ENCODE measurements at places on chromosomes 2 and 18.

DNA sequence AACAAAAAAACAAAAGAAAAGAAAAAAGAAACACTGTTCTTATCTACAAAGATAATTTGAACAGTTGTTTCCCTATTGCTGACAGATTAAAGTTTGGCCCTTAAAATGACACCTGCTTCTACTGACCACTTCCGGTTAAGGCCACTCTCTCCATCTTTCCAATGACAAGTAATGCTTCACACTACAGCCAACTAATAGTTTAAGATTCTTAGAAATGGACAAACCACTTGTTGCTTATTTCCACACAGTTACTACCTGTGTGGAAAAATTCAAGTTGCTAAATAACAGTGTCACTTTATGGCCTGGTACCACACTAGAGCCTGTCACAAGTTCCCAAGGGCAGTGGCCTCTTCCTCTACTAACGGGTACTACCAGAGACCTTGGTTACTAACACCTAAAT lies 2.4 kb downstream of the TMEM185B start:
- DNase-seq = no peak

DNA sequence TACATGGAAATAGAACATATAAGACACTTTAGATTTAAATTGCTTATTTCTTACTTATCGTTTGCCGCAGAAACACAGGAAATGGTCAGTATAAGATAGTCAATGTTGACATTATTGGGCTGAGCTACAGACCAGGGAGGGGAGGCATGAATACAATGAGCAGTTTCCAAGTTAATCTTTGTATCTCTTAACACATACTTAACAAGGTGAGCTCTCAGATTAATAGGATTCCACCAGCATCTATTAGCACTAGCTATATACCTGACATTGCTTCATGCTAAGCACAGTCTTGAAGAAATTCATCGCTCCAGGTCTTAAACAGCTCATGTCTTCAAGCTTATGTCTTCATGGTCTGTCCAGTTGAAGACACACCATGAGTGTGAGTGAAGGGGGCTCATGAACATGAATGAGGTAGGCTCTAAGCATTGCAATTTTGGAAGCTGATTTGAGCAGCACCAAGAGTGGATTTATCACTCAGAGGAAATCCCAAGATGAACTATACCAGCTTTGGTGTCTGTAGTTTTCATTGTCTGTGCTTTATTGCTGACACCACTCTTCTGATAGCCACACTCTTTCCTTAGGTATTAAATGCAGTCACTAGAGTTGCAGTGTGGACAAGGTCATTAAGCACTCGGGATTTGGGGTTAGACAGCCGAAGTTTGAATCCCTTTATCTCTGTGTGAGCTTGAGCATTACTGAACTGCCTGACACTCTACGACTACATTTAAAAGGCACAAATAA lies 359.3 kb upstream of the EPHA4 start:
- no peak for DNase-seq

DNA sequence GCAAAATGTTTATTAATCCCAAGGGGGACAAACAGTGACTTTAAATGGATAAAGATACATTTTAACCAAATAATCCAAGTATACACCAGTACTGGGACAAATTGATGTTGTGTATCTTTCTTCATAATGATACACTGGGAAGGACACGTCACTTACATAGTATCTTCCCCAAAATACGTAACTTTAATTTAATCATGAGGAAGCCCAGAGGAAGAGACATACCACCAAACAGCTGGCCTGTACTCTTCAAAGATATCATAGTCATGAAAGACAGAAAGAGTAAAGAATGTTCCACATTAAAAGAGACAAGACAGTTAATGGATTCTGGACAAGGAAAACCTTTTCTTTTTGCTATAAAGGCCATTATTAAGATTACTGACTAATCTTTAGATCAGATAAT lies 37.1 kb downstream of the AGFG1 start:
- DNase-seq = no peak

DNA sequence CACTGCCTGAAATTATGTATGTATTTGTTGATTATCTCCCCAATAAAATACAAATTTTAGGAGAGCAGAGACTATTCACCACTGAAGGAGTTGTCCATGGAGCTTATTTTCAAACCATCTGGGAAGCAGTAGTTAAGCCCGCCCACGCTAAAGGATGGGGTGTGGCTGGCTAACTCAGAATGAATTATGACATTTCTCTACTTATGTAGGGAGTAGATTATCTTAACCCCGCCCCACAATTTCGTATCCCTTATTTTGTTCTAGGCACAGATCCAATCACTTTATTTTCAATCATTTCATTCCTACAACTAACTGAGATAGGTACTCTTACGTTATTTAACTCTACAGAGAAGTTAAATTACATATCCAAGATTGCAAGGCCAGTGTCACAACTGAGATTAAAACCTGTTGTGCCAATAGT lies 1.4 kb upstream of the LAPTM4A start:
- no peak for DNase-seq

GRCh38 chr18:12038082-12038638 lies 55.5 kb upstream of the ANKRD62 start:
- peak; percentile 7 for DNase-seq

GRCh38 chr2:23417310-23417709 lies 32.3 kb downstream of the KLHL29 start:
- no peak for DNase-seq

- DNase-seq = no peak
Observed at GRCh38 chr2:20562540-20563225, 88.2 kb downstream of the HS1BP3 start.

DNA sequence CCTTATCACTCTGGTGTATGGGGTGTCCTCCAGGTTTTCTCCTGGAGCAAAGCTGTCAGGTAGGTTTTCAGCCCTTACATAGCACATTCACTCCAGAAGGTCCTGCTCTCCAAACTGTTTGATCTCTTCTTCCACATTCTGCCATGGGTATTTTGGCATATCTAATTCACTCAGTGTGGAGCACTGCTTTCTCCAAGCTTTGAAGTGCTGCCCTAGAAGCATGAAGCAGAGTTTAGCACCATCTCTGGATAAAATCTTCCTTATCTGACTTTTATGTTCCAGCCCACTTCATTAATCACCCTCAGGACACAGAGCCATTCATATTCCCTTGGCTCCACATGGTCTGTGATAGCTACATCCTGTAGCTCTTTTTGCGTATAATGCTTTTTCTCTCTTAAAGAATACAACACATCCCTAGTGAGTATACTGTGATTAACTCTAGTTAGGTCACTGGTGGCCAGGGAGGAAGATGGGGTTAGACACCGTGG lies 56.7 kb upstream of the ARHGAP28 start:
- no peak for DNase-seq

- DNase-seq = no peak
Observed at GRCh38 chr2:216424274-216424673, 12.0 kb downstream of the SMARCAL1 start.

GRCh38 chr2:135736546-135736945 lies 5.1 kb upstream of the UBXN4 start:
- DNase-seq = no peak

GRCh38 chr2:85458601-85459563 lies 40.4 kb downstream of the SH2D6 start:
- DNase-seq = no peak

- no peak for DNase-seq
Observed at GRCh38 chr18:49778826-49779465, 34.4 kb downstream of the ACAA2 start.

DNA sequence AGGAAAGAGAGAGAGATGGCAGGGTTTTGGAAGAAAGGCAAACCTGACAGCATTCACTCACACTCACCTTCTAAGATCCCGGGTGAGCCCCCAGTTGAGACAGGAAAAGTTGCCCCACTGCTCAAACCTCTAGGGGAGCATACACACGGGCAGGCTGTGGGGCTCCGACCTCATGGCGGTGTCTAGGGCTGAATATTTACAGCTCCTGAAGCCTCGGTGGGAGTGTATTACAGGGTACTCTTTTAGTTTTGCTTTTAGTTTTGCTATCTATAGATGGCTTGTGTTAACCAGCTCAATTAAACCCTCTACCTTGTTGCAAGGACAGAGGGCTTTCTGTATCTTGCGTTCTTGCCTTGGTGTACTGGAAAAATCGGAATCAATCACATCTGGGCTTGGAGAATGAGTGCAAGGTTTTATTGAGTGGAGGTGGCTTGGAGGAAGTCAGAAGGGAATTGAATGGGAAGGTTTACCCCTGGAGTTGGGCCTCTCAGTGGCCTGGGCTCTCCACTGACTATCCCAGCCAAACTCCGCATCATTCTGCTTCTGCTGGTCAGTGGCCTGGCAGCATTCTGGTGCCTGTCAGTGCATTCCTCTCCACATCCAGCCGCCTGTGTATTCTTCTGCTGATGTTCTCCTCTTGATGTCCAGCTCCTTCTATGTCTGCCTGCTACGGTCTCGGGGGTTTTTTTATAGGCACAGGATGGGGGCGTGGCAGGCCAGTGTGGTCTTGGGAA lies 10.1 kb upstream of the IFIH1 start:
- DNase-seq = no peak

DNA sequence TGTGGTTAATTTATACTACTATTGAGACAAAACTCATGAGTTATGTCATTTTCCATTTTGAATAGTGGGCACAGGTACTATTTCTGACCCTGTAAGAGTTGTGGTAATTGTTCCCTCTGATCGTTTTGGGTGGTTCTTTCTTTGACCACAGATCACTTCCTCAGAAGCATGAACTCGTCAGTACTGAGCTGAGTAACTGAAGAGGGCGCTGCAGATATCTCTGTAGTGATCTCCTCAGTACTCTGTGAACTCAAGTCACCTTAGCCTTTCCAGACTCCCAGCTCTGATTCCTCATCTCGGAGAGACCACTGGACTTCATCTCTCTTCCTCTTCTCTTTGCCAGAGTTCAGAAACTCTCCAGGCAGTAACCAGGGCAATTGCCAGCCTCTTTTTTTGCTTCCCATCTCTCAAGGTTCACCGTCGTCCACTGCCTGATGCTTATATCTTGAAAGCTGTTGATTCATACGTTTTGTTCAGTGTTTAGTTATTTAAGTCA lies 9.4 kb upstream of the IL1RL1 start:
- no peak for DNase-seq

GRCh38 chr18:63236921-63237846 lies 82.4 kb downstream of the BCL2 start:
- no peak for DNase-seq

GRCh38 chr2:149017116-149017985 lies 21.1 kb upstream of the LYPD6B start:
- peak; percentile 53 for DNase-seq

DNA sequence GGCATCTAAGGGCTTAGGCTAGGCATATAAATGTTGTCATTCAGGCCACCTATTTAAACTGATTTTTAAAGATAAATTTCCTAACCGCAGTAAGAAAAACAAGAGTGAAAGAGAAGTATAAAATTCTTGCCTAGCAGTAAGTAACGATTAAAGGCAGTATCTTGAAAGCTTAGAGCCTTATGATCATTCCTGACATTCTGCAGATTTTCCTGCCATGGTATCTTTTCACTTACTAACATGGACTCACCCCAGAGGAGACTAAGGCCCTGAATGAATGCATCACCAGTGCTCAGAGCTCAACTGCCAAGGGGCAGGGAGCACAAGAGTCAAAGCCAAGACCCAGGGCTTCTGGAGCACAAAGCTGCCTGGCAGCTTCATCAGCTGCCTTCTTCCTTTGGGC lies 133.1 kb downstream of the GCA start:
- DNase-seq = no peak

DNA sequence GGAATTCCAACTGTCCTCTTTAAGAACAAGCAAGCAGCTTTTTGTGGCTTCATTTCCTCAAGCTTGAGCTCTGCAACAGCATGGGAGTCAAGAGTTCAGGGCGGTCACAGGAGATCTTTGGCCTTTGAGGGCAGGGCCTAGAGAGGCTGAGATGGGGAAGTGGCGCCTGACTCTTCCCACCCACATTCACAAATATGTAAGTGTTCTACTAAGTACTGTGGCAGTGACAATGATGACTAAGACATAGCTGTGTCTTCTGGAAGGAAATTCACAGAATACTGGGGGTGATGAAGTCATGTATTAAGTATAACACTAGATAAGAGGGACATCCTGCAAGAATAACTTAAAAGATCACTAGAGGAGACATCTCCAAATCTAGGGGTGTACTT lies 15.0 kb downstream of the RND3 start:
- no peak for DNase-seq

DNA sequence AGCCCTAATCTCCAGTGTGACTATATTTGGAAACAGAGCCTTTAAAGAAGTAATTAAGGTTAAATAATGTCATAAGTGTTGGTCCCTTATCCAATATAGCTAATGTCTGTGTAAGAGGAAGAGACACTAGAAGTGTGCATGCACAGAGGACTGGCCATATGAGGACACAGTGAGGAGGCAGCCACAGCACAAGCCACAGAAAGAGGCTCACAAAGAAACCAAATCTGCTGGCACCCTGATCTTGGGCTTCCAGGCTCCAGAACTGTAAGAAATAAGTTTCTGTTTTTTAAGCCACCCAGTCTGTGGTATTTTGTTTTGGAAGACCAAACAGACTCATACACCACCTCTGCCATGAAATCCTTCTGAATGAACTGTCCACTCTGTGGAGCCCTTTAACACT lies 186.4 kb upstream of the SLC39A10 start:
- DNase-seq = no peak

- no peak for DNase-seq
Observed at GRCh38 chr2:165013944-165014619, 58.8 kb upstream of the SLC38A11 start.

DNA sequence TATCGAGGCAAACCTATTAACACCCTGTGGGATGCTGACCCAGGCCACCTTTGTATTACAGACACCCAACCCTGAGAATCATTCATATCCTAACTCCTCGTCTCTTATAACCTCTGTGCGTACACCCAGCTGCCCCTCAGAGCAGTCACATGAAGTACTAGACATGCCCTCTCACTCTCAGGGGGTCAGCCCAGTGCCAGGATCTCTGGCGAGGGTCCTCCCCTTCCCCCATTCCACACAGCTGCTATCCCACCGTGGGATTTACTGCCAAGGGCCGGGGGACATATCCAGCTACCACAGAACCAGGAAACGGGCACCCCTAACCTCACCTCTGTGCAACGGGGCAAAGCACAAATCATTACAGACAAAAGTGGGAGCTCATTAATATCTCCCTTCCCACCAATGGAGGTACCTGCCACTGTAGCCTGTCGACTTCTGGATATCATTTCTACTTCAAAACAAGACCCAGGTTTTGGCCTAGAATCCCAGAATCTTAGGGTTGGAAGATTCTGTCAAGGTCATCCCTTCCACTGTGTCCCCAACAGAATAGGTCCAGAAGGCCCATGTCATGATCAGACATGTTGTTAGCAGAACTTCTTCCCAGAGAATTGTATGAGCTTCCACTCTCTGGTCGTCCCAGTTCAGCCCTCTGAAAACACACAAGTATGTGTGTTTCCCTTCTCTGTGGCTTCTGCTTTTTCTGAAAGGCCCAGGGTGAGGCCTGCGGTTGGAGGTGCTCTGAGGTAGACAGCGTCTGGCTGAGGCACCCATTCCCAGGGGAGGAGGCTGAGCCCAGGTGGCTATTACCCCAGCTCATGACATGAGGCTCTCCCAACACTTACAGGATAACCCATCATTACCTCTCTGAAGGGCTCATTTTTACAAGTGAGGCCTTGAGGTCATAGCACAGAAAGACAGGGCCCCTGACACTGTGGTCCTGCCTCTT lies 1.7 kb downstream of the TMBIM1 start:
- DNase-seq = no peak

GRCh38 chr2:200863782-200864175 lies 679 bp downstream of the CLK1 start:
- DNase-seq = no peak

- no peak for DNase-seq
Observed at GRCh38 chr2:41668529-41668928, 379.3 kb upstream of the PKDCC start.
